ENCODE measurements at places on chromosomes 3 and 15. TPM values are rescaled to one million over a fixed set of nuclear protein-coding genes. Genes with fewer than 3 reads are reported as not detected.

Gene ZMYND10
- polyA plus RNA-seq = 1.6 TPM

GRCh38 chr3:54968546-54969172, 40.8 kb upstream of the LRTM1 start:
- no peak for DNase-seq

Gene GOLGA6L10
- polyA plus RNA-seq = 1.1 TPM

DNA sequence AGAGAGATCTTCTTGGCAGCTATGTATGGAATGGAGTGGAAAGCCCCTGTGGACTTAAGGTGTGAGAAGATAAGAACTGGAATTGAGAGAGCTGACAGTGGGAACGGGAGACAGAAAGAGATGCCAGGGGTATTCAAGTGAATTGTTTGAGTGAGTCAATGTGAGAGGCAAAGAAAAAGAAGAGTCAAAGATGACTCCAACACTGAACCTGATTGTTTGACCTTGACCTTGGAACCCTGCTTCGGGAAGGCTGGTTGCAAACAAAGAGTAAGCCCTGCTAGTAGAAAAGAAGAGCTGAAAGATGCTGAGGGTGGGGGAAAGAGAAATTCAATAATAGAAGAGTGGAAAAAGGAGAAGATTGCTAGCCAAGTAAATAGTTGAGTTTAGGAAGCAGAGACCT, 238.6 kb downstream of the BBX start:
- no peak for DNase-seq

- no peak for DNase-seq
These were observed 84.6 kb downstream of the PEAK1 start for GRCh38 chr15:77335298-77335697.

Gene CCR8
- not detected for polyA plus RNA-seq

- no peak for DNase-seq
These were observed 16.9 kb upstream of the LPP start for GRCh38 chr3:188137051-188137450.

GRCh38 chr3:117226932-117227331, 517.4 kb downstream of the TUSC7 start:
- DNase-seq = no peak

DNA sequence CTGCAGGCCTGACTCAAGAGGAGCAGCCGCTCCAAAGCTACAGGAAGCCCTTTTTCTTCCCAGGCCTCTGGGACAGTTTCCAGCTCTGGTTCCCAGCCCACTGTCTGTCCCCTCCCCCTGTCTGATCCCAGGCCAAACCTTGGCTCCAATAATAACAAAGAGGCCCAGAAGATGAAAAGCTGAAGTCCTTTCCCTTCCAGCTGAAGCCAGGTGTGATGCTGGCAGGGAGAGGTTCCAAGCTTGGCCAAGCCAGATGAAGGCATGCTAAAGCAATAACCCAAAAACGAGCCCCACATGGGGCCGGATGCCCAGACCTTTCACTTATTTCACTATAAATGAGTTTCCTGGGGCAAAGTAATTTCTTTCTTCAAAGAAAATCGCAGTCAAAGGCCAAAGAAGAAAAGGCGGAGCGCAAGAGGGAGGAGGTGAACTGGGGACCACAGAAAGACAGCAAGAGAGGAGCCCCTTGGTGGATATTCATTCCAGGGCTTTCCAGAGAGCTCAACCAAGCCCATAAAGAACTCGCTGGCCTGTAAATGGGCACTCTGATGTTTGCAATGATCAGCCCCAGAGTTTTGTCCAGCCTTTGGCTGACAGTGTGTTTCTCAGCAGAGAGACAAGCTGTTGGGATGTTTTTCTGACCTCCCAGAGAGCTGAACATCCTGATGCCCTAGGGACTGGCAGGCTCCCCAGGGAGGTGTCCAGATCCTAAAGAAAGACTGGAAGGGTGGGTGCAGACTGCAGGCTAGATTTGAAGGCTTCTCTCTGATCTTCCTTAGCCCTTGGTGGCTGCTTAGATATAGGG, 157.6 kb downstream of the UACA start:
- DNase-seq = no peak

GRCh38 chr3:141306922-141307321, 61.4 kb upstream of the ZBTB38 start:
- DNase-seq = no peak

GRCh38 chr3:178518660-178519396, 17.4 kb upstream of the KCNMB2 start:
- DNase-seq = no peak

Gene ASB14
- polyA plus RNA-seq = not detected

DNA sequence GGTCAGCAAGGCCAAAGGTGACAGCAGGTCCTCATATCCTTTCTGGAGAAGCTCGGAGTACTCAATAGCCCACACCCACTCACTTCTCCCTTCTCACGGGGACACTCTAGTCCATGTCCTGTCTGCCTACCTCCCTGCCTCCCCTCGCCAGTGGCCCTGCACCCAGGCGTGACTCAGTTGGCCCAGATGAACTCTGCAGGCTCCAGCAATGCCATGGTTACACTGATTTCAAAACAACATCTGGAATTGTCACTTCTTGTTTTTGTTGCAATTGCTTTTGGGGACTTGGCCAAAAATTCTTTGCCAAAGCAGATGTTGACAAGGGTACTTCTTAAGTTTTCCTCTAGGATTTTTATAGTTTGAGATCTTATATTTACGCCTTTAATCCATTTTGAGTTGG, 13.0 kb downstream of the IL16 start:
- no peak for DNase-seq

- no peak for DNase-seq
These were observed 6.1 kb upstream of the CMTM6 start for GRCh38 chr3:32508711-32509110.
